ENCODE measurements at places on chromosomes 12 and 14.

GRCh38 chr12:112836736-112837628, 45.4 kb downstream of the RPH3A start:
- no peak for DNase-seq

DNA sequence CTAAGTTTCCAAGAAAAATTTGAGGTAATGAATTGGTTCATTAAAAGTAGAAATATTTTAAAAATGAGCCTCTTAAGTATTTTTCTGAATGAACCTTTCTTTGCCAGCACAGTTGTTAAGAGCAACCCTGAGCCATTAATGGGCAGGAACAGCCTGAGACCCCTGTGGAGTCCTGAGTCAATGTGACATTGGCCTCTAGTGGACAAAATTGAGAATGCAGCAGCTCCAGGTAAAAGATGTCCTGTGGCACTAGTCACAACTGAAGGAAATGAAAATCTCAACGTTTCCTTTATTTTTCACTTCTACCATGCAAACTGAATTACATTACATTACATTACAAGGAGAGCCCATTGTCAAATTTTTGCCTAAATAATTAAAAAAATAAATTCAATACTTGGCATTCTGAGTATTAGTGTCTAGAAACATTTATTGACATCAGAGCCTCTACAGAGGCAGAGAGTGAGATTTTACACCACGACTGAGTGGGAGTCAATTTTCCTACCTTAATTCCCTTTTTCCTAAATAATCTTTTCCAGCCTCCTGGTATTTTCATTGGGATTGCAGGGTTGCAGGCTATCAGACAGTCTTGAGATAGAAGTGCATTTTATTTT, 135.7 kb downstream of the PPM1H start:
- peak; percentile 78 for DNase-seq

DNA sequence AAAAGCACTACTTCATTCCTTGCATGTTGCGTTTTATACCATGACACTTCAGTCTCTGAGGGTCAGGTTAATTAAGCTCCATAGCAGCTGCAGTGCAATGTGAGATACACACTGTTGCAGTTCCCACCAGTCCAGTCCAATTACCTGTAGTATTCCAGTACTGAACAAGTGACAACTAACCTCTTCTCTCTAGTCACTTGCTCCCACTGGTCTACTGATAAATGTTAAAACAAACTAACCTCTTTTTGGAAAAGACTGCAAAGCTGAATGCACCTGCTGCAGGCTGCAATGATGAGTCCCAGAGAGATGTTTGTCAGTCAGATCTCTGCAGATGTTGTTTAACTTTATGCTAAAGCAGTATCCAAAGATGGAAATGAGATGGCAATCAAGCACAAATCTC, 7.9 kb downstream of the NOVA1 start:
- DNase-seq, result no peak

- DNase-seq, result no peak
Observed at GRCh38 chr14:87851190-87851589, 141.8 kb downstream of the GALC start.

GRCh38 chr12:1920971-1921370, 2.5 kb upstream of the CACNA2D4 start:
- DNase-seq, result no peak

GRCh38 chr12:31959701-31960391, 631 bp downstream of the RESF1 start:
- peak; percentile 65 for DNase-seq

DNA sequence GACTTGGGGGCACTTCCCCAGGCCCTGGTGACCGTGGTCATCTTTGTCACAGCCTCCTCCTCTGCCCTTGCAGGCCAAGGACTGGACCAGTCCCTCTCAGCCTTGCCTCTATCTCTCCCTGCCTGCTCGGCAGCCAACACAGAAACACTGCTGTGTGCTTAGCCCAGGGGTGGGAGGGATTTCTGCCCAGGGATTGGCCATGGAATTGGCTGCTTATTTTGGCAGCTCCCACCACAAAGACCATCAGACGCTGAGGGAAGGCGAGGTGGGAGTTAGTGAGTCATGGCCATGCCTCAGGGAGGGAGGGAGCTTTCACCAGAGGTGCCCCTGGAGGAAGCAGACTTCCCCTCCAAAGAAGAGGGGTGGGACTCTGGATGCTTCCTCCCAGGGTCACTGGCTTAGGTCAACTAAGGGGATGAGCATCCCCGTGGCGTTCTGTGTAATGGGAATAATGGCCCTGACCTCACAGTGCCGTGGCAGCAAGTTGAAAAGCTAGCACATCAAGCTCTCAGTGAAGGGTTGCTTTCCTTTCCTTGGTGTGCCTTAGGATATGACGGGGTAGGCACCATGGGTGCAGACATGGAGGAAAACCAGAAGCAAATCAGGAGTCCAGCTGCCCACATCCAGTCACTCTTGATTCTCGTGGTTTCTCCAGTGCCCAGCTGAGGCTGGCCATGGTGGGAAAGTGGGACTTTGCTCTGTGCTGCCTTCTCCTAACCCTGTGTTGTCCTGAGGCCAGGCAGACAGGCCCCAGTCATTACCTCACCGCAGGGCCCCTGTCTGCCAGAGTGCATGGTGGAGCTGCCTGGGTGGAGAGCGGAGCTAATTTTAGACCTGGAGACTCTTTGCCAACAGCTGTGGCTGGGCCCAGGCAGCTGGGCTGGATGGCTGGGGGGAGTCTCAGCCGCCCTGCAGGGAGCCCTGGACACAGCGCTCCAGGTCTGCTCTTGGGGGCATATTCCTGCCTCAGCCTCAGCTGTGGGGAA, 21.4 kb downstream of the B4GALNT3 start:
- no peak for DNase-seq

GRCh38 chr12:107238296-107238695, 144.9 kb upstream of the CRY1 start:
- DNase-seq, result no peak

GRCh38 chr12:53941187-53941586, 2.6 kb downstream of the HOXC13 start:
- DNase-seq, result no peak

- no peak for DNase-seq
Observed at GRCh38 chr14:53626761-53627160, 329.9 kb downstream of the BMP4 start.

GRCh38 chr12:130513556-130513955, 175.9 kb downstream of the PIWIL1 start:
- DNase-seq, result no peak

GRCh38 chr12:66449531-66449930, 147.2 kb downstream of the HELB start:
- no peak for DNase-seq
